ENCODE measurements at places on chromosomes 1 and 21. TPM values are rescaled to one million over a fixed set of nuclear protein-coding genes. Genes with fewer than 3 reads are reported as not detected.

- DNase-seq = no peak
- H3K4me3 ChIP-seq = no peak overlapping the region
- no peak overlapping the region for H3K27ac ChIP-seq
- peaks cover 2% of the 10 kb centered on the region for H3K27me3 ChIP-seq
Measured at GRCh38 chr1:2150801-2151200, 43.8 kb downstream of the FAAP20 start.

The ZNF695 gene
- 1.1 TPM for total RNA-seq

GRCh38 chr21:14697769-14698168, 151.7 kb upstream of the SAMSN1 start:
- H3K4me3 ChIP-seq = no peak overlapping the region
- DNase-seq = no peak
- H3K4me1 ChIP-seq = no peaks in the 10 kb centered on the region
- H3K27ac ChIP-seq = no peak overlapping the region
- no peaks in the 10 kb centered on the region for H3K27me3 ChIP-seq
- H3K36me3 ChIP-seq = no peaks in the 10 kb centered on the region

DNA sequence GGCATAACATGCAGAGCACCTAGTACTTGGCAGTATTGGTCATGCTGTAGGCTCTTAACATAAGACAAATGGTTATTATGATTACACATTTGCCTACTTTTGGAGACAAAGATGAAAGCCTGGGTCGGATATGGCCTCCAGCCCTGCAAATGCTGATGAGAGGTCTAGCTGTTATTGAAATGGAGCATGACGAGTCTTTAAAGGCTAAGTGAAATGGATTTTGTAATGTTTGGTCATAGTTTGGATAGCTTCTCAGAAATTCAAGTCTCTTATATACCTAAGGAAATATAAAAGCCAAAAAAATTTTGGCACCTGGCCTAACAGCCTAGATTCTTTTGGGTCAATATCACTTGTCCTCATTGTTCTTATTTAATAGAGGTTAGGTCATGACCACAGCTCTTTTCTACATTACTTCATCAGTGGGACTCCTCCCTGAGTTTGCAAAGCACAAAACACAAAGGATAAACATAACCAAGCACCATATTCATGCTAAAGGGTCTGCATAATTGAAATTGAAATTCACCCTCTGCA, 69.2 kb upstream of the WLS start:
- no peak overlapping the region for H3K4me3 ChIP-seq
- peak; percentile 10 for DNase-seq
- H3K36me3 ChIP-seq = no peaks in the 10 kb centered on the region
- no peak overlapping the region for H3K27ac ChIP-seq
- no peaks in the 10 kb centered on the region for H3K4me1 ChIP-seq

The ACBD3 gene
- 95.3 TPM for total RNA-seq

The OPTC gene
- not detected for total RNA-seq

DNA sequence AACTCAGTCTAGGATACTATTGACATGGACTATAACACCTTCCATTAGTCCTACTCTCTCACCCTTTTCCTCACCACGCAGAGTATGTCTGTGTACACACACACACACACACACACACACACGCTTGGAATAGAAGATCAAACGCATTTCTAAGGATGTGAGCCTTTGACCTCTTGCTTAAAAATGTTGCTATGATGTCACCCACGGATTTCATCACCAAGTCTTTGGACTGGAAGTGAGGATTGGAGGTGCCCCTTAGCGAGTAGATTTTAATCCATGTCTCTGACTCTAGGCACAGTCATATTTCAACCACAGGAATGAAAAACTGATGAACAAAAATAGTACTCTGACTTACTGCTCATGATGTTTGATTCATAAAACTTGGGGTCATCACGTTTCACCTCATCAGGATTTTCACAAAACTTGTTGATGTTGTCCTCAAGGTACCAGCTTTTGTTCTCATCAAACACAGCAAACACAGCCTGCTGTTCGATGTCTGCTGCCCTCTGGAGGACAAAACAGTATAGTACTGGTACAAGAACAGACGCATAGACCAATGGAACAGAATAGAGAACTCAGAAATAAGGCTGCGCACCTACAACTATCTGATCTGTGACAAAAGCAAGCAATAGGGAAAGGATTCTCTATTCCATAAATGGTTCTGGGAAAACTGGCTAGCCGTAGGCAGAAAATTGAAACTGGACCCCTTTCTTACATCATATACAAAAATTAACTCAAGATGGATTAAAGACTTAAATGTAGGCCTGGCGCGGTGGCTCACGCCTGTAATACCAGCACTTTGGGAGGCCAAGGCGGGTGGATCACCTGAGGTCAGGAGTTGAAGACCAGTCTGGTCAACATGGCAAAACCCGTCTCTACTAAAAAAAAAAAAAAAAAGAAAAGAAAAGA, 39.9 kb downstream of the F5 start:
- no peak overlapping the region for H3K4me3 ChIP-seq
- no peak overlapping the region for H3K27ac ChIP-seq
- no peaks in the 10 kb centered on the region for H3K36me3 ChIP-seq
- peak; percentile 79 for DNase-seq
- peaks cover 12% of the 10 kb centered on the region for H3K27me3 ChIP-seq
- H3K4me1 ChIP-seq = no peaks in the 10 kb centered on the region

- H3K4me3 ChIP-seq = no peak overlapping the region
- peaks cover 11% of the 10 kb centered on the region for H3K27me3 ChIP-seq
- H3K4me1 ChIP-seq = no peaks in the 10 kb centered on the region
- no peaks in the 10 kb centered on the region for H3K36me3 ChIP-seq
- H3K27ac ChIP-seq = no peak overlapping the region
- DNase-seq = no peak
Measured at GRCh38 chr1:116919802-116920201, 10.1 kb downstream of the PTGFRN start.

DNA sequence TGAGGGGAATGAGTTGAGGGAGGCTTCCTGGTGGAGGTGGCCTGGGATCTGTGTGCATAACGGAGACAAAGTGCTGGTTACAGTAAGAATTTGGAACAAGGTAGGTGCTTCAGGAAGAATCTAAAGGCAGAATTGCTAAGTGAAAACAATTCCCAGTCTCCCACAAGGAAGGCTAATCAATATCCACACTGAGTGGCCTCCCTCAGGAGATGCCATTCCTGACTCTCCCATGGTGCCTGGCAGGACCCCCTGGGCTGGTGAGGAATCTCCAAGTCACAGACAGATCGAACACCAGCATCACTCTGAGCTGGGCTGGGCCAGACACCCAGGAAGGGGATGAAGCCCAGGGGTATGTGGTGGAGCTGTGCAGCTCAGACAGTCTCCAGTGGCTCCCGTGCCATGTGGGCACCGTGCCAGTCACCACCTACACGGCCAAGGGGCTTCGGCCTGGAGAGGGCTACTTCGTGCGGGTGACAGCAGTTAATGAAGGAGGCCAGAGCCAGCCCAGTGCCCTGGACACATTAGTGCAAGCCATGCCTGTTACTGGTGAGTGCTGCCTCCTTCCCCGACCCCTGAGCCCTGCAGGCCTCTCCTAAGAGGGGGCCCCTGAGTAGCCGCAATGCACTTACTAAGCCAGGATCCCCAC, 30.7 kb downstream of the IGFN1 start:
- no peaks in the 10 kb centered on the region for H3K36me3 ChIP-seq
- no peak overlapping the region for H3K4me3 ChIP-seq
- H3K4me1 ChIP-seq = no peaks in the 10 kb centered on the region
- DNase-seq = no peak

- DNase-seq = no peak
- H3K4me3 ChIP-seq = no peak overlapping the region
- H3K27me3 ChIP-seq = no peaks in the 10 kb centered on the region
Measured at GRCh38 chr1:33339413-33339812, 18.5 kb upstream of the A3GALT2 start.

- no peaks in the 10 kb centered on the region for H3K36me3 ChIP-seq
- H3K4me1 ChIP-seq = peaks cover 1% of the 10 kb centered on the region
- no peak overlapping the region for H3K27ac ChIP-seq
- peaks cover 33% of the 10 kb centered on the region for H3K27me3 ChIP-seq
Measured at GRCh38 chr1:208251911-208252835, 8.0 kb upstream of the PLXNA2 start.

DNA sequence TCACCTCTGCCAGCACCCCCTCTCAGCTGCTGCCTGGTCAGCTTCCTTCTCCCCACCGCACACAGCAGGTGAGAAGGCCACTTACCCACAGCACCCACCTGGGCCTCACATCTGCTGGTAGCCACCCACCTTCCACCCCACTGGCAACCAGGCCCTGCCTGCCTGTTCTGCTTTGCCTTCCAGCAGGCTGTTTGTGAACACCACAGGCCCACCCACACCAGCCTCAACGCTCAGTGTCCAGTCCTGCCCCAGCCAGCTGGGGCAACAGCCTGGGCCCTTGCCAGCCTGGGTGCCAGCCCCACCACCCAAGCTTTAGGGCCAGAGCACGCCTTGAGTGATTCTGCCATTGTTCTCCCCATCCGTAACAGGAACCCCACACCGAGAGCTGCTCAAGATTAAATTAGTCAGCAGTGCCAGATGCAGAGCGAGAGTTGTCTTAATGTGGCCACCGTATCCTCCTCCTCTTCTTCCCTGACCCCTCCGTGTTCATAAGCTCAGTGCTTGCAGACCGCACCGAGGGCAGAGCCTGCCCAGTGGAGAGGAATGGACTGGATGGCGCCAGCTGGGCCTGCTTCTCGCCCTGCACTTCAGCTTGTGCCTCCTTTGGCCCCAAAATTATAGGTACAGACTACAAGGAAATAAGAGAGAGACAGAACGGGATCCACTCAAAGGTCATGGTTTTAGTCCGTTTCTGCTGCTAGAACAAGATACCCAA, 120.3 kb upstream of the COL6A1 start:
- no peak for DNase-seq
- no peaks in the 10 kb centered on the region for H3K36me3 ChIP-seq
- no peaks in the 10 kb centered on the region for H3K27me3 ChIP-seq
- no peak overlapping the region for H3K27ac ChIP-seq
- no peak overlapping the region for H3K4me3 ChIP-seq

The CFHR3 gene
- not detected for total RNA-seq

DNA sequence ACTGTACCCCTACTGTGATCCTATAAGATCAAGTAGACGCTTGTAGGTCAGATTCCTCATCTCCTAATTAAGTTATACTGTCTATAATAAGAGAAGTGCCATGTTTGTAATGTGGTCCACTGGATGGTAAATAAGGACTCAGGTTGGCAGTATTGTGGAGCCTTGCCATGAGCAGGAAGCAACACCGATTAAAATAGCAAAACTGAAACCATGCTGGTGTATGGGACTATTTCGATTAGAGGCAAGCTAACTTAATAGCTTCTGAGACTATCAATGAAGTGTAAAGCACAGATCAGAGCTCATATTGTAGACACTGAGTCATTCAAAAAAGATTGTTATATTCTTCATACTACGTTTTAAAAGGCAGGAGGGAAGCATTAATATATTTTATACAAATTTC, 348.8 kb downstream of the HHAT start:
- H3K27ac ChIP-seq = no peak overlapping the region
- DNase-seq = no peak
- H3K4me3 ChIP-seq = no peak overlapping the region
- H3K4me1 ChIP-seq = 0 out of 2 replicates have a peak, but pooled peaks cover 3% of the 10 kb centered on the region
- H3K27me3 ChIP-seq = no peaks in the 10 kb centered on the region

DNA sequence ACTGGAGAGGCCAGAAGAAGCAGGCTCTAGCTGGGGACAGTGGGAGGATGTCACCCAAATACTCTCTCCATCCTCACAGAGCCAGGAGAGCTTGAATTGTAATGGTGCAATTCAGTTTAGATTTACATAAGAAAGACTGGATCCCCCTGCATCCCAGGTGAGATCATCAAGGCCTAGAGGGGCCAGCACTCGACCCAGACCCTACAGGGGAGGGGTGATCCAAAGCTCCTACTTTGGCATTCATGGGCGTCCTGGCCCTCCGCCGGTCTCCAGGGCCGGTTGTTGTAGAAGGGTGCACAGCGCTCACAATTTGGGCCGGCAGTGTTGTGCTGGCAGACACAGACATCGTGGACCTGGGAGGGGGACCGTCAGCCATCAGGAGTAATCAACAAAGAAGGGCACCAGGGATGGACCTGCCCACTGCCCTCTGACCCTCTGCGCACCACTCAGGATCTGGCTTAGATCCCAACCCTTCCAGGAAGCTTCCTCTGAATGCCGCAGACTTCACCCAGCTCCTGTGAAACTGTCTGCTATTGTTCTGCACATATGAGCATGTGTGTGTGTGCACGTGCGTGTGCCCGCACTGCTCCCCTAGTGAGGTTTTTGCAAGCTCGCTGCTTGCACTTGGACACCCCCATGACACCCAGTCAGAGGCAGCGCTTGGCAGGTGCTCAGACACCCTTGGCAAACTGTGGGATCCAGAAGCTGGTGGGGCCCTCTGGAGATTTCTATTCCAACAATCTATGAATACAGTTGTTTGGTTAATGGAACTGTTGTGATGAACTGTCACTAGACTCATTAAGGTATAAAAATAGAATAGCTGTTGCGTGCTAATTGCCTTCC, 21.6 kb downstream of the LAMB3 start:
- H3K36me3 ChIP-seq = no peaks in the 10 kb centered on the region
- H3K27ac ChIP-seq = no peak overlapping the region
- DNase-seq = no peak
- H3K4me3 ChIP-seq = no peak overlapping the region
- no peaks in the 10 kb centered on the region for H3K27me3 ChIP-seq

The KLF17 gene
- total RNA-seq = 0.28 TPM

GRCh38 chr1:200903793-200904192, 9.1 kb downstream of the INAVA start:
- no peak overlapping the region for H3K4me3 ChIP-seq
- no peaks in the 10 kb centered on the region for H3K4me1 ChIP-seq
- no peak overlapping the region for H3K27ac ChIP-seq
- no peak for DNase-seq

The PROK1 gene
- not detected for total RNA-seq

GRCh38 chr1:207870306-207871031, 40.5 kb downstream of the CD34 start:
- no peak overlapping the region for H3K27ac ChIP-seq
- H3K27me3 ChIP-seq = peaks cover 4% of the 10 kb centered on the region
- no peak overlapping the region for H3K4me3 ChIP-seq
- H3K4me1 ChIP-seq = peaks cover 12% of the 10 kb centered on the region

GRCh38 chr1:226820941-226821718, 49.3 kb upstream of the PSEN2 start:
- H3K27me3 ChIP-seq = no peaks in the 10 kb centered on the region
- no peak overlapping the region for H3K4me3 ChIP-seq
- H3K36me3 ChIP-seq = no peaks in the 10 kb centered on the region
- H3K4me1 ChIP-seq = peaks cover 5% of the 10 kb centered on the region

DNA sequence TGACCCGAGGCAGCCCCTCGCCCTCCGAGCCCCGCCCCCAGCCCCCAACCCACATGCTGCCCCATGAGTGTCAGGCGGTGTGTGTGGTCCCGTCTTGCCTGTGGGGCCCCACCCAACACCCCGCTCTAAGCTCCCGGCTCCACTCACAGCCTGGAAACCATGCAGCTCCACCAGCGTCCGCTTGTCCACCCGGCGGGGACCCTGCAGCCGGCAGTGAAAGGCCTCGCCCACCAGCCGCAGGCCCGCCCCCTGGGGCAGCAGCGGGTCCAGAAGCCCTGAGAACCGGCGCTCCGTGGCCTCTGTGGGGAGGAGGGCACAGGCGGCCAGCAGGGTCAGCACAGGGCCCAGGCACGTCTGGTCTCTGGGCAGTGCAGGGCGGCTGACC, 2.7 kb downstream of the C1QTNF12 start:
- H3K27ac ChIP-seq = no peak overlapping the region
- no peaks in the 10 kb centered on the region for H3K27me3 ChIP-seq
- peaks cover 2% of the 10 kb centered on the region for H3K36me3 ChIP-seq
- no peak for DNase-seq
- peaks cover 8% of the 10 kb centered on the region for H3K4me1 ChIP-seq

The CAMTA1 gene
- total RNA-seq = 35.5 TPM

Data from IMR-90 (cell line).